ENCODE measurements at places on chromosomes 6 and 20.

DNA sequence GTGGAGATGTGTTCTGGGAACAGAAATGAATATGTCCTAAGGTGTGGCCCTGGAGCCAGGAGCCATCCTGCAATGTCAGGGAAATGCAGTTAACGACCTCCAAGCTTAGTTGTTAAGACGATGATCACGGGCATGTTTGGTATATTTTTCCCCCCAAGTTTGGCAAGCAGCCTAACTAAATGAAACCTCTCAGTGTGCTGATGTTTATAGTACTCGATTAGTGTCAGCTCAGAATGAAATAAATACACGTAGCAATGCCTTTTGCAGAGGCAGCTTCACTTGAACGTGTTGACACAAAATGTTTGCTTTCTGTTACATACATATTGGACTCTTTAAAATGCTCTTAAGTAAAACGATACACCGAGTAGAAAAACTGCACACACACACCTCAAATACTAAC is 76.2 kb upstream of the OLIG3 start:
- DNase-seq: peak; percentile 74

DNA sequence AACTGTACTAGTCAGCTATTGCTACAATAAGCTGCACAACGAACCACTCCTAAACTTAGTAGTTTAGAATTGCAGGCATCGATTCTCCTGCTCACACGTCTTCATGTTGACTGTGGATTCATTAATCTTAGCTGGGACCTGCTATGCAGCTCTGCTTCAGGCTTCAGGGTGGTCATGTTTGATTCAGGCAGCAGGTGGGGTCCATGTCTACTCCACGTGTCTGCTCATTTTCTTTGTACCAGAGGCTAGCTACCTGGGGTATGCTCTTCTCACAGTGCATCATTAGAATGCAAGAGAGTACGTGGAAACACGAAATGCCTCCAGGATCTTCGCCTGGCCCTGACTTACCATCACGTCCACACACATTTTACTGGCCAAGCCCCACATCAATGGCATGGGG is 64.5 kb upstream of the RIN2 start:
- DNase-seq: no peak

DNA sequence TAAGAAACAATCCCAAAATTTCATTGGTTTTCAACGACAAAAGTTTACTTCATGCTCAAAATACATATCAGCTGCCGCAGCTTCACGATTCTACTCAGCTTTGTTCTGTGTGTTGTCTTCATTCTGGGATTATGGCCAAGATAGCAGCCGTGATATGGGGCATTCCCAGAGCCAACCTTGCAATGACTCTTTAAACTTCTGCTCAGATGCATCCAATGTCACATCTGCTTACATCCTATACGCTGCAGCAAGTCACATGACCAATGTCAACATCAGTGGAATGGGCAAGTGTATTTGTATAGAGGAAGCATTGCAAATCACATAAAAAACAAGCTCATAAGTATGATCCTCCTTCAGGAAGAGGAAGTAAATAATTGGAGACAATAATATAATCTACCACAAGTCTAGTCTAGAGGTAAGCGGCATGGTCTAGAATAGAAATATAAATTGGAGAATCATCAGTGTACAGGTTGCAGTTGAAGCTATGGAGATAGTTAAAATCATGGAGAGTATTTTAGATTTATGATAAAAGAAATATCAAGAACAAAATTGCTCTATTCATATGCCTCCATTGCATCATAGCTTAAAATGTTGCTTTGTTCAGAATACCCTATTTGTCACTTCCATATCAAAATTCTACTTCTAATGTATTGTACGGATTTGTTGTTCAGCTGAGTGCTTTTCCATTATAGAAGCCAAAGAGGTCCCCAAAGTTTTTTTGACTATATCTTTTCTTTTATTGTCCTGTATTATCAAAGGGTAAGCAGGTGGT is 7.2 kb upstream of the C6orf141 start:
- no peak for DNase-seq

DNA sequence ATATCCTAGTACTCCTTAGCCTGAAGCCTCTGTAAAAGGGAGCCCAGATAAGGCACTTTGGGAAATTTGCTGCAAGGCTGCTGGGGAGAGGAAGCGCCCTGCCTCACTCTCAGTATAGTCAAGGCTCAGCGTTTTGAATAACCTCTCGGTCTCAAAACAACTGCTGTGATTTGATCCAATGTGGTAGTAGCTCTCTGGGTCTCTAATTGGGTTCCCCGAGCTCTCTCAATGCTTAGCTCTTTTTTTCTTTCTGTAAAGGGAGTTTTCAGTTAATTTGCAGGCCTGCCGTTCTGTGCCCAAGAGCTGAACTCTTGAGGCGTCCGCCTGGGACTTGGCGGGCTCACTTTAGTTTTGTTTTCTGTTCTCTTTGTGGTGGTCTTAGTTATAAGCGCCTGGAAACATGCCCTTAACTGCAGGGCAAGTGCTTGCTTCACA is 41.2 kb downstream of the ZHX3 start:
- no peak for DNase-seq

DNA sequence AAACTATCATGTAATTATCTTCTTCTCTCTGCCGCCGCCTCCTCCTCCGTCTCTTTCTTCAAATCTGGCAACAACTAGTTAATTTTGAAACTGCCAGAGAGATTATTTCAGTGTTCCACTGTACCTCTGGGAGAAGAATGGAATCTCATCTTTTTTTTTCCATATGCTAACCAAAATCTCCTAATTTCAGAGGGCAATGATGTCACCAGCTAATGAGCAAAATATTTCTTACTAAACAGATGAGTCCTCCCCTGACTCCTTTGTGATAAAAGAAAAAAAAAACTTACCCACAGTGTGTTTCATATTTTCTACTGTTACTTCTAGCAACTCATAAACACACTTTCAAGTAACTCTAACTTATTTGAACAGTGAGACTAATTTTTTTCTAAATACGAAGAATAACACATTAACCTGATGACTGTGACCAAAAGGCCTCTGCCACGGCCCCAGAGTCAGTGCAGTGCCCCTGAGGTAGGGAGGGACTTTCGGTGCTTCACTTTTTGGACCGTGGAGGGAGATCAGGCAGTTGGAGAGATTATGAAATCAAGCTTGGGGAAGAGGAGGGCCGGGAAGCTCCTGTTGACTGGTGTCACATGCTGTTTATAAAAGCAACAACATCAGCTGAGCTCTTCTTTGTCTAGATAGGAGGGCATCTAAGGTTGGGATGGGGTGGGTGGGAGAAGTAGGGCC is 159.6 kb downstream of the SASH1 start:
- DNase-seq: no peak

- no peak for DNase-seq
These were observed 288.2 kb downstream of the QKI start for GRCh38 chr6:163702736-163703135.

DNA sequence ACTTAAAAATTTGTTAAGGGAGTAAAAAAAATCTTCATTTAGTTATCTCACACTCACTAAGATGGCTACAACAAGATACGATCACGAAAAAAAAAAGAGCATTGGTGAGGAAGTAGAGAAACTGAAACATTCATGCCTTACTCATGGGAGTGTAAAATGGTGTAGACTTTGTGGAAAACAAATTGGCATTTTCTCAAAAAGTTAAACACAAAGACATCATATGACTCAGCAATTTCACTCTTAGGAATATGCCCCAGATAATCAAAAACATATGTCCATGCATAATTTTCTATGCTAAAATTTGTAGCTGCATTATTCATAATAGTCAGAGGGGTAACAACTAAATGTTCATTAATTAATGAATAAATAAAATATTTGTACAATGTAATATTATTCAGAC is 120.9 kb upstream of the IRAK1BP1 start:
- no peak for DNase-seq

GRCh38 chr6:170280689-170281045 is 10.2 kb downstream of the DLL1 start:
- no peak for DNase-seq

DNA sequence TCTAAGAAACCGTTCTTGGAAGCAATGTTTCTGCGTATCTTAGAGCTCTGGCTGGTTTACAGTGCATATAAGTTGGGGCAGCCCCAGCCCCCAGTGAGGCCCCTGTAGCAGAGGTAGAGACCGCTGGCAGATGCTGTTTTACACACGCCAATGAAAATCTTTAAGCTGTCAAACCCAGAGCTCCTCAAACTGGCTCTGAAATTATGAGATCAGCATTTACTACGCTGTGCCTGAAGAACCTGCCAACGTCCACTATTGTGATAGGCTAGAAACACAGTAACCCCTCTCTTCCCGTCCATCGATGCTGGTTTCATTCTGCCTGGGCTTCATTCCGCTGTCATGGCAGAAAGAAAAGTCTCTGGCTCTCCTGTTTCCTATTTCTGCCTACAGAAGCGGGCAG is 160.6 kb downstream of the SMOC2 start:
- DNase-seq: no peak

- DNase-seq: no peak
These were observed 1570.0 kb upstream of the DEFB115 start for GRCh38 chr20:29687438-29687837.

GRCh38 chr20:51815383-51816076 is 13.2 kb upstream of the SALL4 start:
- no peak for DNase-seq

DNA sequence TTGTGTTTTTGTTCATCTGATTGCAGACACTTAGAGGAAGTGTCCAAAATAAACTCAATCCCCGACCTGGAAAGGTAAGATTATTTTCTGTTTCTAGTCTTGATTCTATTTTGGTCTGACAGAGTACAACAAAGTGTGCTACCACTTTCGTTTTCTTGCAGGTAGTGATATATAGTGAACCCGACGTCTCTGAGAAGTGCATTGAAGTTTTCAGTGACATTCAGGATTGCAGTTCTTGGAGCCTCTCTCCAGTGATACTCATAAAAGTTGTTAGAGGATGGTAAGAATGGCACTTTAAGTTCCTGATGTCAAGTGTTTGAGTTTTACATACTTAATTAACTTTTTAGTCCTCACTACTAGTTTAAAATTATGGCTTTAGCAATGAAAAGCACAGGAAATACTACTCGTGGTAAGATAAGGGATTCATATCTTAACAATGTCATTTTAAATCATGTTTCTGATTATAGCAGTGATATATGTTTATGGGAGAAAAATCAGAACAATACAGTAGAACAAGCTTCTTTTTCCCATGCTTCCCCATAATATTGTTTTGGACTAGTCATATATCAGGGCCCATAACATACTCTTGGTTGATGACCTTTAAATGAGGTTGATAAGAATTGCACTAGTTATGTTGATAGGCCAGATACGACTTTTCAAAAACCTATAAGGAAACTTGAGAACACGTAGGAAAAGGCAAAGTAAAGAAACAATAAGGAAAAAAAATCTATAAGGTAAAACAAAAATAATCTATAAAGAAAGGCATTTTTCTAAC is 104.0 kb downstream of the RTN4IP1 start:
- DNase-seq: no peak

- DNase-seq: no peak
These were observed 115.9 kb upstream of the NAA20 start for GRCh38 chr20:19901226-19901625.

- DNase-seq: no peak
These were observed 43.0 kb downstream of the TPD52L1 start for GRCh38 chr6:125196613-125197012.

DNA sequence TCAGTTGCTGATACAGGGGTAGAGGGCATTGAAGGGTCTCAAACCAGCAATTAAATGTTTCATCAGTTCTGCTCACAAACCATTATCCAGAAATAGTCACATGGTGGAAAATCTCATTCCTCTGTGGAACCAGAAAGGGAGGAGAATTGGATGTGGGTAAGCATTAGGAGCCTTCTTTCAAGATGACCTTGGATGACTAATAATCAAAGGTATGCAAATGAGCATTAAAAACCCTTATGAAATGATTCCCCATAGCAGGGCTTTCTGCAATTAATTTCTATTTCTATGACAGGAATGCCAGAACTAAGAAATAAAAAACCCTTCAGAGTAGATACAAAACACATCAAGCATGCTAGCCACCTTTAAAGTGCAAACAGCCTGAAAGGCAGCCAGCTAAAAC is 37.4 kb upstream of the HCRTR2 start:
- no peak for DNase-seq

GRCh38 chr6:96157018-96157565 is 141.3 kb downstream of the FUT9 start:
- no peak for DNase-seq

DNA sequence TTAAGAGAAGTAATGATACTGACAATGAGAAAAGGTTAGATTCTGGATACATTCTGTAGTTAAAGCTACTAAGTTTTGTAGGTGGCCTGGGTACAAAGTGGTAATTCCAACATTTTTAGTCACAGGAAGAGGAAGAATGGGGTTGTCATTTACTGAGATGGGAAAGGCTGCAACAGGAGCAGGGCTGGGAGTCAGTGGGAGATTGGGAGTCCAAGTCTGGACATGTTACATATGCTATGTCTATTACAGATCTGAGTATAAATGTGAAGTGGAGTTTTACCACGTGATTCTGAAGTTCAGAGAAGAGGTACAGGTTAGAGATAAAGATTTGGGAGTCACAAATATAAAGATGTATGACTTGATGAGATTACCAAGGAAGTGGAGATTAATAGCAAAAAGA is 116.2 kb downstream of the RWDD2A start:
- DNase-seq: no peak

- DNase-seq: no peak
These were observed 27.9 kb downstream of the GSTA3 start for GRCh38 chr6:52881662-52881995.

GRCh38 chr6:20056350-20056992 is 155.8 kb downstream of the MBOAT1 start:
- peak; percentile 59 for DNase-seq

GRCh38 chr6:69580706-69581105 is 216.1 kb downstream of the LMBRD1 start:
- DNase-seq: peak; percentile 13

GRCh38 chr20:17749978-17750721 is 50.4 kb downstream of the BANF2 start:
- DNase-seq: no peak

GRCh38 chr6:123908797-123909196 is 105.1 kb downstream of the NKAIN2 start:
- DNase-seq: no peak

- no peak for DNase-seq
These were observed 27.0 kb downstream of the ITCH start for GRCh38 chr20:34389954-34390555.

DNA sequence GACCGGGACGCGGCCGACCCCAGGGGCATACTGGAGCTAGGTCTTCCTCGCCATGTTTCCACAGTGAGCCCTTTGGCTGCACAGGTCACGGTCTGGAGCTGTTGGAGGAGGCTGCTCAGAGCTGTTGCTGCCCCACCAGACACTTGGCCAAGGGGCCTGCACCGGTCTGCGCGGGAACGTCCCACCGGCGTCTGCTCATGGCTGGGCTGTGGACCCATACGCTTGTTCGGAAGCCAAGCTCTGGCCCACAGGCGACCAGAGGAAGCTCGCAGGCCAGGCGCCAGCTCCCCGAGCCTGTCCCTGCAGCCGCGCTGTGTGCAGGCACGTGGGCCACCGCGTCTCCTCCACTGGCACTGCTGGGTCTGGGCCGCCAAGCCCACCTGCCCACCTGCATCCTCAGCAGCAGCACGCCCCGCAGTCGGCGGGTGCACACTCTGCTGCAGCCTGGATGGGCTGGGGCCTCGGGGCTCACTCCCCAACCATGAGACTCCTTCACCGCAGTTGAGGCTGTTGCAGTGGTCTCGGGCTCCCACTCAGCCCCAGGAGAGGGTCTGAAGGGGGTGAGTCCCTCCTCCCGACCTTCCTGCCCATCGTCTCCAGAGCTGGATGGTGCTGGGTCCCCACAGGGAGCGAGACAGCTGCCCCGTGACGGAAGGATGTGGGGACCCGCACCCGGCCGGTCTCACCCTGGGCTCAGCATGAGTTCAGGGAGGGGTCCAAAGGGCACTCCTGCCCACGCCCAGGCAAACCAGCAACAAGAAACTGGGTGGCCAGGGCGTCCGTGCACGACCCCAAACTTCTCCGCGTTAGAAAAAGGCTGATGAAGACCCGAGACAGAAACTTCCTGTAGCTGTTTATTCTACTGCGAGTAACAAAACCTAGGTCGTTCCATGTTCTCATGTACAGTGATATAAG is 15.5 kb upstream of the TCFL5 start:
- no peak for DNase-seq
